Kidney capillary endothelial cell (primary cell): ENCODE measurements at places on chromosomes 1 and 21.

GRCh38 chr1:177423090-177423489 lies 252.3 kb downstream of the BRINP2 start:
- no peak for DNase-seq

DNA sequence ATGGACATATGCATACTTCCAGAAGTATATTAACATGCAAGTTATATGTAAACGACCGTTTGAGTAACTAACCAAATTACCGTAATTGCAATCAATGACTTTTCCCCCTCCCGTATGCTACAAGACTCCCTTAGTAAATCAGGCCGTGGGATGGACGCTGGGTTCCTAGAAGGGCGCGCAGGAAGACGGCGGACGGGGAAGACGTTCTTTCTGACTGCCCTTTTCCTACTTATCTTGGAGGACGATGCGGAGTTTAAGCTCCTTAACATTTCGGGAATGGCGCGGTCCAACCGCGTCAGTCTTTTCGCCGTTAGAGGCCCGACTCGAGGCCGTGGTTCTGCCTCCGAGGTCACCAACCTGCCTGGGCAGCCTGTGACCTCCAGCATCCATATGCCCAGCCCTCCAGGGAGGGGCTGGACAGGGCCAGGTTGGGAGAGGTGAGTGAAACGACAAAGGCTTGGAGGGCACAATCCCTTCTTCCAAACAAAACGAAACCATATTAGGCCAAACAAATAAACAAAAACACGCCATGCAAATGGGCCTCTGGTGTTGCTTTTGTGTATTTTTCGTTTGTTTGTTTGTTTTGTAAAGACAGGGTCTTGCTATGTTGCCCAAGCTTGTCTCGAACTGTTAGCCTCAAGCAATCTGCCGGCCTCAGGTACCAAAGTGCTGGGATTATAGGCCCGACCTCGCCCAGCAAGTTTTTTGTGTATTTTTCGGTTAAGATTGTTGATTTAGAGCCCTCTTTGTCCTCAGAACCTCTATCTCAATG lies 873 bp upstream of the PI4KB start:
- no peak for DNase-seq

GRCh38 chr1:40539338-40539737 lies 7.9 kb downstream of the ZNF684 start:
- DNase-seq = no peak

GRCh38 chr1:156709757-156710489 lies 4.5 kb upstream of the CRABP2 start:
- no peak for DNase-seq

GRCh38 chr1:61450454-61450853 lies 274.5 kb downstream of the TM2D1 start:
- peak; percentile 16 for DNase-seq

- no peak for DNase-seq
These were observed 22.4 kb downstream of the PROX1 start for GRCh38 chr1:214010197-214010573.

GRCh38 chr1:222060210-222060916 lies 318.5 kb upstream of the DUSP10 start:
- no peak for DNase-seq

DNA sequence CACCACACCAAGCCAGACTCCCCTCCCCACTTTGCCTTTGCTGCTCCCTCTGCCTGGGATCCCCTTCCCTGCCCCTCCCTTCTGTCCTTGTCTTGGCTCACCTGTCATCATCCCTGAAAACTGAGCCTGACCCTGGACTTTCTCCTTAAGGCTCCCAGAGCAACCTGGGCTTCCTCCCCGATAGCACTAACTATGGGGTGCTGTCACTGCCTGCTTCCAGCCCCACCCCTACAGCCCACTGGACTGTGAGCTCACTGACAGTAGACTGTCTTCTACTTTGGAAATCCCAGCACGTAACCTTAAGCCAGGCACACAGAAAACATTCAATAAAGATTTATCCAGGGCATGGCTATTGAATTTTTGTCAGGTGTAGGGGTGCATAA lies 9.5 kb upstream of the CSF1 start:
- no peak for DNase-seq

DNA sequence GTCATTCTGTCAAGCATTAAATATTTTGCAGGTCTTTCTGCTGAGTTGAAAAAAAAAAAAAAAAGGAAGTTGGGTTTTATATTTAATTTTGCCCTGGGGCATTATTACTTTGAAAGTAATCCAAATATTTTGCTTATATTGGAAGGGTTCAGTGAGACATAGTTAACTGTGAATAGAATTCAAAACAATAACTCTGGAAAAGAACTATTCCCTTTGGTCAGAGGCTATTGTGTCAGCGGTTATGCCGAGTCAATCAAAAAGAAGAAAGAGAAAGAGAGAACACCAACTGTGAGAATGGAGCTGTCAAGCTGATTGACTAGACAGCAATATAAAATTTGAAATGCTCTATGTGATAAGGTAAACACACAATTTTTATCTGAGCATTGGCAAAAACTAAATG lies 761.7 kb downstream of the ADGRL2 start:
- DNase-seq = no peak

- no peak for DNase-seq
These were observed at the start of gene TMEM125 for GRCh38 chr1:43269627-43270375. Gene TMEM125, plus strand, starts transcription at chr1:43269983. Its CDS starts 2,740 bp downstream, at chr1:43272723.

GRCh38 chr1:182087304-182087703 lies 25.8 kb upstream of the ZNF648 start:
- DNase-seq = no peak

DNA sequence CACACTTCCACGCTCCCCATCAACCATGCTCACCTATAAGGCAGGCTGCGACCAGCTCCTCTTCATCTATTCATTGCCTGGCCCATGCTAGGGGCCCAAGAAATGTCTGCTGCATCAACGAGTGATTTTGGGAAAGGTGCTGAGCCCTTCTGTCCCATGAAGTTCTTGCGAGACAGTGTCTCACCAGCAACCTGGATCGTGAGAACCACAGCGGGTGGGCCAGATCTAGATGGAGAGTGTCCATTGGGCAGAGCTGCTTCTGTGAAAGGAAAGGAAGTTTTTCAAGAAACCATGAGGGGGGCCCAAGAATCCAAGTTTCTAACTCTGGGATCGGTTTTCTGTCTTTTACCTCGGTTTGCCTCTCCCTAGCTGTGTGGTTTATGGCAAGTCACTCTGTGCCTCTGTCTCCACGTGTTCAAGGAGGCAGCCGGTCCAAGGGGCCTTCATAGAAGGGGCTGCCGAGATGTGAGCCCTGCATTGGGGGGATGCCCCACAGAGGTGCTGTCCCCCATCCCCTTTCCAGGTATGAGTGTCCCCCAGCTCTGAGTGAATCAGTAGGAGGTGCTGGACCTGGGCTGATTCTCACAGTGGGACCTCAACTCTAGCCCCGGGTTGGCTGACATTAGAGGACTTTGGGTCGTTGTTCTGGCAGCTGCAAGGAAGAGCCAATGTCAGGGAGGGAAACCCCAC lies 8.3 kb upstream of the PADI1 start:
- DNase-seq = no peak

GRCh38 chr1:233700338-233700737 lies 86.4 kb downstream of the KCNK1 start:
- no peak for DNase-seq

DNA sequence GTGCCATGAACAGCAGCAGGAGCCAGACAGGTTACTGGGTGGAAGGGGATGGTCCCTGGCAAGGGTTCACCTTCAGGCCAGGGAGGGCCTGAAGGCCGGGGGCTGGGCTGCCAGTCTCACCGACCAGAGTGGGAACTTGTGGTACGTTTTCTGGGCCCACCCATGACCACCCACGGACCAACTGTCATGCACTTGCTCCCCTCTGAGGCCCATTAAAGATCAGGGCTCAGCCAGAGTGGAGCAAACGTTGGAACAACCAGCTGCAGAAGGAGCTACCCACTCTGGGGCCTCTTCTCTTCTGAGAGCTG lies 436.7 kb upstream of the PRMT6 start:
- DNase-seq = no peak

- no peak for DNase-seq
These were observed 131.3 kb downstream of the ZP4 start for GRCh38 chr1:237759377-237759776.

DNA sequence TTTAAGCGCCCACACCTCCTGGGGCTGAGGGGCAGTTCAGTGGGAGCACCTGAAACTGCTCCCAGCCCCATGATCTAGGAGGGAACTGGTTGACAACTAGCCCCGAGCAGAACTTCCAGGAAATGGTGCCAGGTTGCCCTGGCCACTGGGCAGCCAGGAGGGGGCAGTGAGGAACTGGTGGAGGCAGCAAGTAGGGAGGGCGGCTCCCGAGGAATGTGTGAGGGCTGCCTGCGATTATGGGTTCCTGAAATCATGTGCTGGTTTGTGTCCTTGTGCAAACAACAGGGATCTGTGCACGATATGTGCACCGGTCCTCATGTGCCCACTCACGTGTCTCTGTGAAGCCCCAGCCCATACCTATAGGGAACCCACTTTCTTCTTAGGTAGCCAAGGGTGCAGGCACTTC lies 9.9 kb downstream of the GPR3 start:
- DNase-seq = no peak

DNA sequence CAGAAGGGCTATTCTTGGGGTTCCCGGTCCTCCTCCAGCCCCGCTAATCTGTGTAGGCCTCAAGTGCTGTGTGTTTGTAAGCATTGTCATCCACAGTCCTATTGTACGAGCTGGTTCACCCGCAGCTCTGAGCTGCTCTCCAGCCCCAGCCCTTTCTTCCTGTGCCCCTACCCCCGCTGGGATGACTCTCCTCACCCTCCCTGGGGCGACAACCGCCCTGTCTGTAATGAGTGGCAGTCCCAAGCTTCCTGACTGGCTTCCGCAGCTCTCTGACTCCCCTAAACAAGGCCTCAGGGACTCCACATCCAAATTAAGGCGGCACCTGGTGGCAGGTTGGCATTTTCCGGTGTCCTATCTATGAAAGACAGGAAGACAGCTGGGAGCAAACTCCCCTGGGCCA lies 45.8 kb downstream of the TFF3 start:
- DNase-seq = peak; percentile 66

DNA sequence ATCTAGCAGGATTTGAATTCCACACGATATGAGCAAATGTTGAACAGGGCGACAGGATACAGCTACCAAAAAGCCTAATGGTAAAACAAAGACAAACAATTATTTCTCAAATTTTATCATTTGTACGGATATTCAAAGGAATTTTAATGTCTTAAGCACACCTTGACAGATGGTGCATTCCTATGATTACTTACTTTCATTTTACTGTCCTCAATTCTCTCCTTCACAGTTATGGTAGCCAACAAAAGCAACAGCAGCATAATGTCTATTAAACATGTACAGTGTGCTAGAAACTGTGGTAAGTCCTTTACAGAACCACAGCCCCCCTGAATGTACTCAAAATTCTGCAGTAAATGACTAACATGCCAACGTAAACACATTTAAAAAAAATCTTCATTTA lies 365.8 kb downstream of the SMYD3 start:
- DNase-seq = no peak

GRCh38 chr1:32636914-32637645 lies 13.3 kb downstream of the ZBTB8OS start:
- no peak for DNase-seq

DNA sequence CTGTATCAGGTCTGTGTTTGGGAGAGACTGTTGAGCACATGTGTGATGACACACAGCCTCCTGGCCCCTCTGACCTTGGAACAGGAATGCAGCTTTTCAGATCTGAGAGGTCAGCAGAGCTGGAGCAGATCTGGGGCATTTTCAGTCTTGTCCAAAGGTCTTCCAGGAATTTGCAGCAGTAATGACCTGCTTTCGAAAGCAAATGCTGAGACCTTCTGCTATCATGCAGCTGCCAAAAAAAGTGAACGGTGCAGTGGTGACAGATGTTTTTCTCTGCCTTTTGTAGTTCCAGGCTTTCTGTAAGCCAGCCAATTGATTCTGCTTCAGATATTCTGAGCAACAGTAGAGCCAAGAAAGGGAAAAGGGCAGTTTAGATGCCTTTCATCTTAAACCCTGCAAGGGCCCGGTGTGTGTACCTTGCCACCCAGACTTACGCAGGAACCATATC lies 137.8 kb upstream of the COA6 start:
- DNase-seq = no peak

DNA sequence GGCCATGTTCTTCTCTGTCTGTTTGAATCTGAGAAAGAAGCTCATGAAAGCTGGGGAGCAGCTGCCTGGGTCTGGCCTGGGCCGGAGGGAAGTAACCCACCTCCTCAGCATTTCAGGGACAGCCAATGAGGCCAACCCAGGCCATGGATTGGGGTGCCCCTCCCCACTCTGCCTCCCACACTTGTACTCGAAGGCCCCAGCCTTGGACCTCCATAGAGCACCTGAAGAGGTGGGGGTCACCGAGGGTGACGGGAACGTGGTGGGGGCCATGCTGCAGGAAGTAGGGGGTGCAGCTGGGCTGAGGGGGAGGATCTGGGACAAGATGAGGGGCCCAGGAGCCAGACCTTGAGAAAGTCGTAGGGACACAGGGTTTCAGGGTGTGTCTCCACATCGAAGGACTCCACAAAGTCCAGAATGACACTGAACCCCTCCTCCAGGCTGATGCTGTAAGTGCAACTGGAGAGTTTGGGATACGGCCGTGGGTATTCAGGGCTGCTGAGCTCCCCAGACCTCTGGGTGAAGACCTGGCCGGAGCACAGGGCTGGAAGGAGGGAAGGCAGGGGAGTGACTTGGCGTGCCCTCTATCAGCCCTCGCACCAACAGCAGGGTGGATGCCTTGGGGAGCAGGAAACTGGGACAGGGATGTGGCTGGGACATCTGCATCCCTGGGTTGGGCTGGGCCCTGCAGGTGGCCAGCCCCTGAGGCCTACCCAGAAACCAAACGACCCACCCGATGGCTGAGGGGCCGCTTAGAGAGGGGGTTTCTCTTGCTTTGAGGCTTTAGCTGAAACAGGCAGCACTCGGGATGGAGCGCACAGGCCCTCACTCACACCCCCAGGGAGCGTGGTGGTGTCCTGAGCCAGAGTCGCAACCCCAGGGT lies 3.8 kb downstream of the MASP2 start:
- no peak for DNase-seq

GRCh38 chr1:206911064-206911663 lies 10.6 kb downstream of the FCMR start:
- peak; percentile 65 for DNase-seq

DNA sequence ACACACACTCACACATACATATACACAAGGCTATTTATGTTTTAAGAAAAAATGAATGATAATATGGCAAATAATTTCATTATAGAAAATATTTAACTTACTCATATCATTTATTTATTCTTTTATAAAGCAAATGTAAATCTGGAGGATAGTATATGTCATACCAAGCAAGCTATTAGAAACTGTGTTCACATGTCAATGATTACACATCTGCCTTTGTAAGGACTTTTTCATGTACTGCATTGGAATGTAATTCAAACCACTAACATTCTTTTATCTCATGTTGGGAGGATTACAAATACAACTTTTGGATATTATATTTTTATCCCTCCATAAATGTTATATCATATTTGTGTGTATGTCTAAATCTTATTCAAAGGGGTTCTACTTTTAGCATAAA lies 1887.4 kb downstream of the NCAM2 start:
- DNase-seq = no peak

DNA sequence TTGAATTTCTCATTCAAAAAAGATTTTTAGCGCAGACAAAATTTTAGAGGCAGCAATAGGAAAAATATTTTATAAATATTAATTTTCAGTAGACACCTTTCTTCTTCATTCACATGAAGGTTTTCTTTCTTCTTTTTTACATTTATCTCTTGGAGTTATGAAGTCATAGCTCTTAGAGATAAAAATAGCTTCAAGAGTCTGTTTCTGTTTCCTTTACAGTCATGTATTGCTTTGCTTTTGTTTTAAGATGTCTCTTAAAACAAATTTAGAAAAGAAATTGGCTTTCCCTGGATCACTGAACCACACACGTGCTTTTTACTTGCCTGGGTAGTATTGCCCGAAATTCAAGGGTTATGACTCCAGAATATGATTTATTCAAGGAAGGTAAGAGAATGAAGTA lies 369.9 kb upstream of the LRRC7 start:
- no peak for DNase-seq

GRCh38 chr1:201543871-201544642 lies 5.1 kb downstream of the NAV1 start:
- DNase-seq = no peak
